Muscle of leg (tissue), 16 donors: ENCODE measurements at places on chromosomes 1 and 21. TPM values are rescaled to one million over a fixed set of nuclear protein-coding genes. Genes with fewer than 3 reads are reported as not detected.
A peak's percentile ranks its signal among the peaks of the same experiment; 100 is the strongest.

The GPR61 gene
- 1.4 TPM for total RNA-seq

GRCh38 chr1:116847688-116848531, 61.8 kb upstream of the PTGFRN start:
- peak; percentile 99 for DNase-seq

The MAEL gene
- total RNA-seq, result 0.27 TPM

DNA sequence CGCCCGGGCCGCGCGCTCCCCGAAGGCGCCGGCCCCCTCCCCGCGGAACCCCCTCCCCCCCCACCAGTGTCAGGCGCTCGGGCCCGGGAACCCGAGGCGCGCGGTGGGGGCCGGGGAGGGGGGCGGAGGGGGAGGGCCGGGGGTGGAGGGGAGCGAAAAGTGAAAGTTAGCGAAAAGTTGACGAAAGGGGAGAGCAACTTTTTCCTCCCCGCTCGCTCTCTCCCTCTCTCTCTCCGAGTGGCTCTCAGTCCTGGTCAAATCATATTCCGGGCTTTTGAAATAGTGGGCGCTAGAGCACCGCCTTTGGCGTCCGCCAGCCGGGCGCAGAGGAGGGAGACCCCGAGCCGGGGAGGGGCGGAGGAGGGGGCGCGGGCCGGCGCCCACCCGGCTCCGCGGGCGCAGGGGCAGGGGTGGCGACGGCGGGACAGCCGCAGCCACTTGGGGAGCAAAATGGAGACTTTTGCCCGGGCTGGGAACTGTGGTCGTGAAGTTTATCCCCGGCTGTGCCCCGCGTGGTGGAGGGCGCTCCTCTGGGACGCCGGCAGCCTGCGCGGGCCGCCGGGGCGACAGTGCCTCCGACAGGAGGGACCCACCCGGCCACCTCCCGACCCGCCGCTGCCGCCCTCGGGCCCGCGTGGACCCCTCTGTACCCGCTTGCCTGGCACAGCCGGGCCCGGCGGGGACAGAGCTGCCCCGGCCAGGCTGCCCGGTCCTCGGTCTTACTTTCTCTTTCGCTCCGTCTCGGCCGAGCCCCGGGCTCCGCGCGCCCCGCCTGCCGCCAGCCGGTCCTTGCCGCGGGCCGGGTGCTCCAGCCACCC, 697 bp downstream of the PRDM16 start:
- peak; percentile 82 for DNase-seq

DNA sequence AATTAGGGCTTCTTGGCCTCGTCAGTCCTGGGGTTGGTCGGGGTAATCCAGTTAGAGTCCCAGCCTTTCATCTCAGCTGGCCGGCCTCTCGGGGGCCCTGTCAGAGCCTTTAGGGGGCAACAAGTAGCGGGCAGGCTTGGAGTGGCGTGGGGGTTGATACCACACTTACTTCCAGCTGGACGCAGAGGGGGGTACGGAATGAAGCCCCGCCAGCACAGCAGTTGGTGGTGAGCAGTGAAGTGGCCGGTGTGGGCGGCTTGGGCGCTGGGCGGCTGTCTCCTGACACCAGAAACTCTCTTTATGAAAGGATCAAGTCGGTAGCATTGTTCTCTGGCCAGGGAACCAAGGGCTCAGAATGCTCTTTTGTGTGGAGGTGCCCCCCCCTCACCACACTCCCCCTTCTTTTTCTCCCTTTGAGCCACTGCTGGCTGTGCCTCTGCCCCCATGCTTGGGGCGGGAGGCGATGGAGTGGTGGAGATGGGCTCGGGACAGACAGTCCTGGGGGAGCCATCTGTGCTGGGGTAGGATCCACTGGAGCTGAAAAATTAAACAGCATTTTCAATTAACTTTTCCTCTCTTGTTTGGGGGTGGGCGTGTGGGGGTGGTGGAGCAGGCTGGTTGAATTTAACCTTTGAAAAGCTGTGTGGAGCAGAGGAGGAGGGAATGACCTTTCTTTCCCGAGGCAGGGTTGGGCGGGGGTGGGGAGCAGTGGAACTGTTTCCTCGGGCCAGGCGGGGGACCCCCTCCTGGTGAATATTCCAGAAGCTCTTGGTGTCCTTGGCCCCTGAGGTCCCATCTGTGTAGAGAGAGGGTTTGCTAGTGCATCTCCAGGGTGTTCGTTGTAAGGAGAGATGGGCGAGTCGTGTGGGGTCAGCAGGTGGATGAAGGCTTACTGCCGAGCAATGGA, 102.7 kb downstream of the RNF220 start:
- DNase-seq, result no peak

The SH2D5 gene
- 0.13 TPM for total RNA-seq

The HAO2 gene
- 0.13 TPM for total RNA-seq

DNA sequence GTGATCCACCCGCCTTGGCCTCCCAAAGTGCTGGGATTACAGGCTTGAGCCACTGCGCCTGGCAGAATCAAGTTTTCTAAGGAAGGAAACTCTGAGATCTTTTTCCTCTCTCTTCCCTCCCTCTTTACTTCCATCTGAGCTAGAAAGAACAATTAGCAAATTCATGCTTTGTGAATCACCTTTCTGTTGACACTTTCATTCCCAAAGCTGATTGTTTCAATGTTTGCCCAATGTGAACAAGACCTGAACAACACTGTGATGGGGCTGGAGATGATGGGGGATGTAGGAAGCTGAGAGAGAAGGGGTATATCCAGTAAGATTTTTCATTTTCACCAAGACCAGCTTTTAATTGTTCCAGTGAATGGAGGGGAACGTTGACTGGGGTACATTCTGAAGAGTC, 5.7 kb upstream of the TENT5B start:
- DNase-seq, result no peak

DNA sequence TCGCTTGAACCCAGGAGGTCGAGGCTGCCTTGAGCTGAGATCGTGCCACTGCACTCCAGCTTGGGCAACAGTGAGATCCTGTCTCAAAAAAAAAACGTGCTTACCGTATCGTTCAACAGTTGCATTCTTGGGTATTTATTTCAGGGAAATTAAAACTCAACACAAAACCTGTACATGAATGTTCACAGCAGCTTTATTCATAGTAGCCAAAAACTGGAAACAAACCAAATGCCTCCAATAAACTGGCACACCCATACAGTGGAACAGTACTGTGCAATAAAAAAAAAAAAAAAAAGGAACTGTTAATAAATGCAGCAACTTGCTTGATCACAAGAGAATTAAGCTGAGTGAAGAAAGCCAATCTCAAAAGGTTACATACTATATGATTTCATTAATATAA, 6.7 kb downstream of the KHDRBS1 start:
- no peak for DNase-seq

The CSF3R gene
- 1.3 TPM for total RNA-seq

The CFAP74 gene
- total RNA-seq, result not detected

DNA sequence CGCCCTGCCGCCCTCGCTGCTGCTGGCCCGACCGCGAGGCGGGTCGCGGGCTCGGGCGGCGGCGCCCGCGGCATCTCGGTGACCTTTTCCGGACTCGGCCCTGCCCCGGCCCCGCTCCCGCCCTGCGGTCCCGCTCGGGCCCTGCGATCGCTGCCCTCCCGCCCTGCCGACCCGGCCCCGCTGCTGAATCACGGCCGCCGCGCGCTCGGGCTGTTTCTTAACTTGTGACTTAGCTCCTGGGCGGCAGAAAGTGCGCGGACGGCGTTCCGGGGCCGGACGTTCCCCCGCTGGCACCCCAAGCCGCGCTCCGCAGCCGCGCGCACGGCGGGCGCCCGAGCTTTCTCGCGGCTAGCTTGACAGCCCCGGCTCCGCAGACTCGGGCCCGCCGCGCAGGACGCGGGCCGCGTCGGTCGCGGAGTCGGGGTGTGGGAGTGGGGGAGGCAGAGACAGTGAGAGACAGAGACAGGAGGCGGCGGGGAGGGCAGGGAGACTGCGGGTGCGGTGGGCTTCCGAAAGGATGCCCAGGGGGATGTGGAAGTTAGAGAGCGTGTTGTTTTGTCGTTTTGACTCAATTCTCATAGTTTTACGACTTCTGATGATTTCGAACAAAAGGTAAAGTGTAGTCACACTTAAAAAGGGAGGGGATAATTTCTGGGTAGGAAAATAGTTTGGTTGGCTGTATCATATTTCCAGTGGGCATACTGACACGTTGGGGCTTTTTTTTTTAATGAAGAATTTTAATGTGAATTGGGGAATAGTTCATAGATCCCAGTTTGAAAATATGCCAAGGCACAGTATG, 49.8 kb downstream of the PRDM2 start:
- DNase-seq, result peak; percentile 63

The ERRFI1 gene
- 3.9 TPM for total RNA-seq

DNA sequence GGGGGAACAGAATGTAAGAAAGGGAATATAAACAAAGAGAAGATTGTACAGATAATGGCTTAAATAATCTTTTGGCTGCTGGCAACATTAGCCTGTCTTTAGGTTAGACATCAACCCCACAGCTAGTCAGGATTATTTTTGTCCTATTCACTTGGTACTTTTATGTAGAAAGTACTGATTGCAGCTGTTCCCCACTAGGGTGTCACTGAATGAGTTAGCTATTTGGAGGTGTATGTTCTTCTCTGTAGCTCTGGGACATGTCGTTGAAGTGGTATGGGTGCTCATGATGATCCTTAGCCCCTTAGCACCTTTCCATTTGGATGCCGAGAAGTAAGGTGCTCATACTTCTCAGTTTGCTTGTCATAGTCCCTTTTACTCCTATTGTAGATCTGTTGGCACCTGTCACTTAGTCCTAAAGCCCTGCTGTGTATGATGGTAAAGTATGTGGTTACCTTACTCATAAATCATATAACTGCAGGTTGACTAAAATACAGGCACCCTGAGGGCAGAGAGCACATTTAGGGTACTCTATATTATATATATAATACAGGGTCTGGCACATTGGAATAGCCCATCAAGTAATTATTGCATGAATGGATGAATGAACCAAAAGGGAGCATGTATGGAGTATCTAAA, 64.6 kb downstream of the USP25 start:
- DNase-seq, result no peak

The INTS3 gene
- total RNA-seq, result 28.5 TPM

- DNase-seq, result no peak
Measured at GRCh38 chr1:101030881-101031280, 5.3 kb upstream of the DPH5 start.
